ENCODE measurements at places on chromosomes 7 and 10.

- DNase-seq, result no peak
Measured at GRCh38 chr10:121654021-121654545, 55.8 kb upstream of the FGFR2 start.

- no peak for DNase-seq
Measured at GRCh38 chr10:130750441-130750840, 561.1 kb downstream of the TCERG1L start.

DNA sequence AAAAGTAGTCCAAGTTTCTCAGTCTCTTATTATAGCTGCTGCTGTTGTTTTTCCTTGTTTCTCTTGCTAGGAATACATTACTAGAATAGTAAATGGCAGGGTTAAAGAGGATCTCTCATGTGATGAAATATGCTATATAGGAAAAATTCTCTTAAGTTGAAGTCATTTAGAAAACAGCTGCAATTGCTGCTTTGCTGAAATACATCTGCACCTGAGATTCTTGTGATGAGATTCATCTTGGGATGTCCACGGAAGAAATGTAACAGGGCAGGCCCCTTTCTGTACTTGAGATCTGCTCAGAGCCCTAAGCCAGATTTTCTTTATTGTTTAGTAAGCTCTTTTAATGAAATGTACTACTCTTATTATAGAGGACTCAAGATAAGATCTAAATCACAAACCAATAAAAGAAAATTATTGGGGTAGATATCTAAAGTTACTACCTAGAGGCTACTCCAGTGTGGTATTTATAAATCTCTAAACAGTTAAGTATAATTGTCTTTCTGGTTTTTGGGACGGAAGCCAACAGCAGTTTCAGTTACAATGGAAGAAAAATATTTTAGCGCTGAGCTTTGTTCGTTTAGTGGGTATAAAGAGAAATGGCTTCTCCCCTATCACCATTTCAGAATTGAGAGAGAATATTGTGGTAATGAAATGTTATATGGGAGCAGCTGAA is 701.5 kb downstream of the KCNMA1 start:
- no peak for DNase-seq

- DNase-seq, result no peak
Measured at GRCh38 chr7:86123476-86123875, 520.2 kb upstream of the GRM3 start.

GRCh38 chr7:776992-777727 is 50.1 kb upstream of the PRKAR1B start:
- no peak for DNase-seq

DNA sequence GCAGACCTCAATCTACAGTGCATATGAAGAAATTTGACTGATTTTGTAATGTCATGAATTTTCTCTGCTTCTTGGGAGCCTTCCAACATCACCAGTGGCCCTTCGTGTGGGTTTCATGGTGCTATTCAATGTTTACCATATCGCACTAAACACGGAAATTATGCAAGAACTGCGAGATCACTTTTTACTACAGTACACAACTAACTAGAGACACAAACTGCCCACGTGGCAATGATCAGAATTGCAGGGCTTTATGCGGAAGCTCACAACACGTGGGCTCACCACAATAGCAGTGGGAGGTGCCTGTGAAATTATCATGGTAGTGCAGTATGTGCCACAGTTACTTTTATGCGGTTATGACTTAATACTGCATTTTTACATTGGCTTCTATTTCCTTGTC is 449.7 kb upstream of the KLF6 start:
- peak; percentile 7 for DNase-seq

DNA sequence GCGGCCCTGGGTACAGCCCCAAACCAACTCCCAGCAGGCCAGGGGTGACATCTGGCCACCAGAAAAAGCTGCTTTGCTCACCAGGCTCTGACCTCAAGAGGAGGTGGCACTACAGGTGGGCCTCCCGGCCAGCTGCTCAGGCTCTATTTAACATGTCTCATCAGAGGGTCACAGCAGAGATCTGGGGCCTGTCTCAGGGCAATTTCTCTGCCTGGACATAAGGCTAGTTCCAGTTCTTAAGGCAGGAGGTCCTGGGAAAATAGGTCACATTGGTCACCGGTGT is 88.6 kb downstream of the GFRA1 start:
- DNase-seq, result no peak

All from stimulated activated CD8-positive, alpha-beta memory T cell treated with anti-CD3 and anti-CD28 coated beads, Interleukin-15, amount 100 ng/mL, for 1 hour (primary cell).